ENCODE measurements at places on chromosomes 16 and 17.
A peak's percentile ranks its signal among the peaks of the same experiment; 100 is the strongest.

GRCh38 chr17:80949451-80950421 lies 41.9 kb upstream of the CHMP6 start:
- no peak for DNase-seq

DNA sequence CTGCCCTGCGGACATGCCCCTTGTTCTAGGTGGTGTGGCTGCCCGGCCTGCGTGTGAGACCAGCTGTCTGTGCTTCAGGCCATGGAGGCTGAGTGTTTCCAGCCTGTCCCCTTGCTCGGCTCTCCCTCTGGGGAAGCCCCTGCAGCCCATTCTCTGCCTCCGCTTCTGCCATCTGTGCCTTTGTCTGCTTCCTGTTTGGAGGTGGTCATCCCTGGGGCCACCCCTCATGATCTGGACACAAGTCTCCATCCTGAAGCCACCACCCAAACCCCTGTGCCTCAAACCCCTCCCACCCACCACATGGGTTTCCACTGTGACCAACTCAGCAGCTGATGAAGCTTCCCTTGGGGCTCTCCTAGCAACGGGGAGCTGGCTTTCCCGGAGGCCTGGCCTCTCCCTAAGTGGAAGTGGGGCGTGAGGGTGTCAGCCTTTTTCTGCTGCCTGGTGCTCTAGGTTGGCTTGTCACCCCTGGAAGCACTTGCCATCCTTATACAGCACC lies 184.9 kb downstream of the SEC14L1 start:
- no peak for DNase-seq

GRCh38 chr16:84404936-84405639 lies 36.8 kb downstream of the ATP2C2 start:
- DNase-seq: no peak

DNA sequence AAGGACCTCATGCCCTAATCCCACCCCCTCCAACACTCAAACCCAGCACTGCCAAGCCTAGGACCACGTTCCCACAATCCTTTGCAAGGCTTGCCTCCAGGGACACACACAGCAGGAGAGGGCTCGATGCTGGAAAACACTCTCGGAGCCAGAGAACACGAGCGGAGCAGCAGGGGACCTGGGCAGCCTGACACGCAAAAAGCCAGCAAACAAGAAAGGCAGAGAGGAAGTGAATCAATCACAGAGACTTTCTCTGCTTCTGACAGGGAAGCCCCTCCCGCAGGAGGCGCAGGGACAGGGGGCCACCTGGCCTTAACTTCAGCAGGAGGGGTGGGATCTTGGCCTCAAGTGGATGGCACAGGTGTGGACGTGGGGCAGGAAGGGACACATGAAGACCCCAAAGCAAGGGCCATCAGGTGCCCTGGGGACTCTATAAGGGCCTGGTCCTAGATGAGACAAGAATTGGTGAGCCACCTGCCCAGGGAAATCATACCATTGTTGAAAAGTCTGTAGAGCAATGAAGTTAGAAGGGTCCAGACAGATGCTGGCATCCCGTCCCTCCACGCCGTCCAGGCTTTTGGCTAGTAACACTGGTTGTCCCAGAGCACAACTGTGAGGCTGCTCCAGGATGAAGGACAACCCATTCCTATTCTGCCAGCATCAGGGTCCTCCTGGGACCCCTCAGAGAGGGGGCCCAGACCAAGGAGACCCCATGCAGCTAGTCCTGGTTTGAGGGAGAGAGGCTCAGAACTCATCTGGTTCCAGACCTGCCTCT lies 2.2 kb downstream of the SDK2 start:
- no peak for DNase-seq

- DNase-seq: no peak
Observed at GRCh38 chr16:87754535-87754934, 11.3 kb downstream of the KLHDC4 start.

- DNase-seq: no peak
Observed at GRCh38 chr16:57713596-57713995, 19.0 kb downstream of the DRC7 start.

DNA sequence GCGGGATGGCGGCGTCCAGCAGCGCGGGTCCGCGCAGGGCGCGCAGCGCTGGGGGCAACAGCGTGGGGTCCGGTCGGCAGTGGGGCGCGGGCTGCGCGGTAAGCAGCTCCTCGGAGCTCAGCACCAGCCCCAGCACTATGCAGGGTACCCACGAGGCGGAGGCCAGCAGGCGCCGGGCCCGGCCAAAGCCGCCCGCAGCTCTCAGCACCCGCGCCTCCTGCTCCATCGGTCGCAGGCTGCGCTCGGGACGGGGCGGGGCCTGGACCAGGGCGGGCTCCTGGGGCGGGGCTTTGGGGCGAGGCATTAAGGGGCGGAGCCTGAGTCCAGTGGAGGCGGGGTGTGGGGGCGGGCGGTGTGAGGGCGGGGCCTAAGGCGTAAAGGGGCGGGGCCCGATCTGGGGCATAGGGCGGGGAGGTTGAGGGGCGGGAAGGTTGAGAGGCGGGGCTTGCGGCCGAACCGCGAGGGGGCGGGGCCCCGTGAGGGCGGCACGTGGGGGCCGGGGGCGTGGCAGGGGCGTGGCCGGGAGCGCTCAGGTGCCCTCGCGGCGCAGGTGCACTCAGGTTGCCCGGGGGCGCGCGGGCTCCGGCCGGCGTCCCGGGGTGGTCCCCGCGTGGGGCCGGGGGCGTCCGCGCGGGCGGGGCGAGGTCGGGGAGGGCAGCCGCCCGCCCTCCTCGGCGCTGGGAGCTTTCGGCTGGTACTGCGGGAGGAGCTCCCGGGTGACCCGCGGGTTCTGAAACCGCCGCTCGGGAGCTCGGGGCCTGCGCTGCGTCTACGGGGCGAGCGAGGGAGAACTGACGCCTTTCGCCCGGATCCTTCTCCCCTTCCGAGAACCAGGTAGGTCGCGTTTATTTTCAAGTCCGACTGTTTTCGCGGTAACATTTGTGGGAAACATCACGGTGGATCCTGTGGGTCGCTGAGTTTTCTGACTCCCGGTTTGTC lies 1.4 kb upstream of the SLC22A31 start:
- DNase-seq: peak; percentile 97

GRCh38 chr17:56121191-56122051 lies 31.9 kb upstream of the ANKFN1 start:
- DNase-seq: no peak

DNA sequence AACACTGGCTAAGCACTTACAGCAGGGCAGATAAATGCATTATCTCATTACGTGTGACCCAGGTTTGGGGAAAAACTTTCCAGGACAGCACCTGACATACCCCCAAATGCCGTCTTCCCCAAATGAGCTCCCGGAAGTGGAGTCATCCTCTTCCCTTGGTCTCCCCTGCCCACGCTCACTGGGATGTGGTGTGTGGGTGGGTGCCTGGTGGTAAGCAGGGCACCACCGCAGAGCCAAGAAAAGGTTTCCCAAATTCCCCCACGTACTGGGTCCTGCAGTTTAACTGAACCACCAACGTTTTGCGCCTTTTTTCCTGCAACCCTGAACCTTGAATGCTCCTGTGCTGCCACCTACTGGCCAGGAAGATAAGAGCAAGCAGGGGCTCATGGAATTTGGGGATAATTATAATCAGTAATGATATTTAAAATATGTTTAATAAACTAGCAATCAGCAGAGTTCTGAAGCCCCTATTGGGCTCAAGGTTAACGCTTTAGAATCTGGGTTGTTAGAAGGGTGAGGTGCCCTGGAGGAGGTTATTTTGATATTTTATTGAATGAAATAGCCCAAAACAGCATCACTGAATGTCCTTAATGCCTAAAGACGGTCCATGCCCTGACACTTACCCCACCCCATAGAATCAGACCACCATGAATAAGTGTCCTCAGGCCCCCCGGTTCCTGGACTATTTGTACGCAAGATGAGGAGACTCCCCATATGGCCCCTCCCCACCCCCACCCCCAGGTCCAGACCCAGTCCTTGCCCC lies 8.0 kb downstream of the SPPL2C start:
- DNase-seq: peak; percentile 53

DNA sequence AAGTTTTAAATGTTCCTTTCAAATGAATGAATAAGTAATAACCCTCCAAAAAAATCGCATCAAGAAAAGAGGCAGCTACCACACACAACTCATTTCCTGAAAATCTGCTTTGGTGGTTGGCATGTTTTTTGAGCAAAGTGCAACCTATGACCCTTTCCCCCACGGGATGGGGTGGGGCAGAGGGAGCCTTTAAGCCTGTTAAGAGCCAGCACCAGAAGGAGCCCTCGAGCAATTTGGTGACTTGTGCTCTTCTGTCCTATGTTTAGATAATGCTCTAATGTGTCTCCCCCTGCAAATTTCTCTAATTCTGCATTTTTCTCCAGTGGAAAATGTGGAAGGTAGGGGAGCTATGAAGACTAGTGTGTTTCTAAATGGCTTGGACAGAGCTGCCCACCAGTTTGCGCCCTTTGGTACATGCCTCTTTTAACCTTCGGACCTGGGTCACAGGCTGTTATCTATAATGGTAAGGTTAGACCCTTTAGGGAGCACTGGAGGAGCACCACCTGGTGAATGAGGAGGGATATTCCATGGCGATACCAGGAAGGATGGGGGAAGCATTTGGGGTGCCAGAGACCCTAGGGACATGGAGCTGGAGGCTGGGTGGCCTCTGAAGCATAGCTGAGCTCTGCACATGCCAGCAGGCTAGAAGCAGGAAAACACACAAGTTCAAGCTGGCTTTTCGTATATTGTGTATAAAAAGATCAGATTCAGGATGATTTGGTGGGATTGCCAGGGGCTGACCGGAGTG lies 1.6 kb downstream of the PYCARD start:
- no peak for DNase-seq

DNA sequence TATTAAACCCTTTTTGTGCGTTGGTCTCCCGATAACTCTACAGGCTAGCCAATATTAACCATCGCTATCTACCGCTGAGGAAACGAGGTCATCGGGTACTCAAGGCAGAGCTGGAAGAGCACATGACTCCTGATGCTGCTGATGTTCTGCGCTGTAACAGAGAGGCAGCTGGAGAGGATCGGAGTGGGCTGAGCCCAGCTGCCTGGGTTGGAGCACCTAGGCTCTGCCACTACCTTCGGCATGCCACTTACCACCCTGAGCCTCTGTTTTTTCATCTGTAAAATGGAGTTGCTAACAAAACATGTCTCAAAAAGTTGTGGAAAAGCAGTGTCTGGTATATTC lies 432 bp upstream of the SLC46A1 start:
- no peak for DNase-seq

- no peak for DNase-seq
Observed at GRCh38 chr16:59697761-59698160, 963.6 kb upstream of the GOT2 start.

All from pancreas (tissue), 10 donors.